ENCODE measurements at places on chromosomes 7 and 10.

- no peak for DNase-seq
Observed at GRCh38 chr10:74836877-74837276, 10.5 kb downstream of the KAT6B start.

GRCh38 chr10:23053036-23053435 is 42.3 kb upstream of the MSRB2 start:
- no peak for DNase-seq

DNA sequence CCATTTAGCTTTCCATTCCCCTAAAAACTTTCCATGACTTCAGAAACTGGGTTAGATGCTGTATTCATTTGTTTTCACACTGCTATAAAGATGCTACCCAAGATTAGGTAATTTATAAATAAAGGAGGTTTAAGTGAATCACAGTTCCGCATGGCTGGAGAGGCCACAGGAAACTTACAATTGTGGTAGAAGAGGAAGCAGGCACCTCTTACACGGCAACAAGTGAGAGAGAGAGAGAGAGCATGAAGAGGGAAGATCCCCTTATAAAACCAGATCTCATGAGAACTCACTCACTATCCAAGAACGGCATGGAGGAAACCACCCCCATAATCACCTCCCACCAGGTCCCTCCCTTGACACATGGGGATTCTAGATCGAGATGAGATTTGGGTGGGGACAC is 336.8 kb downstream of the TFEC start:
- no peak for DNase-seq

GRCh38 chr7:149772956-149773434 is 393 bp downstream of the ZNF467 start:
- DNase-seq: peak; percentile 29

DNA sequence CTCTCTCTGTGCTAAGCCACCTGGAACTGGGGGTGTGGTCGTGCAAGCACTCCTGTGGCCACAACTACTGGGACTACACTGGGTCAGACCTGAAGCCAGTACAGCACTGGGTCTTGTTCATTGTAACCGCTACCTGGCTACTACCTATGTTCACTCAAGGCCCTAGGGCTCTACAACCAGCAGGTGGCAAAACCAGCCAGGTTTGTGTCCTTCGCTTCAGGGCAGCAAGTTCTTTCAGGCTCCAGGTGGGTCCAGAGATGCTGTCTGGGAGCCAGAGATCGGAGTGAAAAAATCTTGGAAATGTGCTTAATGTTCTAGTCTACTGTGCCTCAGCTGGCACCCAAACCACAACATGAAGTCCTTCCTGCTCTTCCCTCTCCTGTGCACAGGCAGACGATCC is 171.6 kb upstream of the SORCS1 start:
- DNase-seq: no peak

DNA sequence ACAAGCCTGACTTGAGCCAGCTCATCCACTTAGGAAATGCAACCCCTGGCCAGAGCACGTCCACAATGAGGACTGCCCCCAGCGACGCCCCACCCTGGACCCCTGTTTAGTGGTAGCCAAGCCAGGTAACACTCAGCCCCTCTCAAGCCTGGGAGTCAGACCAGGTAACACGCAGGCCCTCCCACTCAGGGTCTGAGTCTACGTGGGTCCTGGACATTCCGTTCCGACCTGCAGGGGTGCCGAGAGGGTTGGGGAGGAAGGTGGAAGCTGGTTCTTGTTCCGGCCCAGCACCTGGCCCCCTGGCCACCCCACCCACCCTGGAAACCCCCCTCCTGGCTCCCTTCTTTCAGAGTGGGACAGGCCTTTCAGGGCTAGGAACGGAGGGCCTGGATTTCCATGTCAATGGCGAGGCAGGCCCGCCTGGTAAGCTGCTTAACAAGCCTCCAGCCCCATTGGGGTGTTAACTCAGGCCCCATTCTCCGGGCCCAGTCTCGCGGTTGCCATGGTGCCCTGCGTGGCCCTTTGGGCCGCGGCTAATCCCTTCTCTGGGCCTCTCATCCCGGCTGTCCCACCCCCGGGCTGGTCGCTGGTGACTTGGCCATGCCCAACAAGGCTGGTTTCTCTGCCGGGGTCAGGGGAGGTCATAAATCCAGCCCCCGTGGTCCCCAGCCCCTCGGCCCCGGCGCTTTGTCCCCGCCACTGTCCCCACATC is 19.7 kb upstream of the LFNG start:
- DNase-seq: no peak

- no peak for DNase-seq
Observed at GRCh38 chr7:118054529-118054928, 129.4 kb upstream of the LSM8 start.

DNA sequence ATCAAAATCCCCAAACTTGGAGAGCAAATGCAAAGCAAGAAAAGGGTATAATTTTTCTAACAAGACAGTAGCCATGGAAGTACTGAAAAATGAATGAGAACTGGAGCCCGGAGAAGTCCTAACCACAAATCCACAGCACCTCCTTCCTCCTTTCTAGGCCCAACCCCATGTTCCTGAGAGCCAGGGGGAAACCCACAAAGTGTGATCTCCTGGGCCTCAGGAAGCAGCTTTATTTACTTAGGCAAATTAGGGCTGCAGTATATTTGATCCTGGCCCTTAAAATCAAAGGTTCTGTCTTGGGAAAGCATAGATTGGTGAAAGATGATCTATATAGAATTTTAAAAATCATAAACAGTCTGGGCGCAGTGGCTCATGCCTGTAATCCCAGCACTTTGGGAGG is 103.0 kb downstream of the DOCK4 start:
- DNase-seq: peak; percentile 29

GRCh38 chr7:74235518-74236268 is 18.5 kb downstream of the RFC2 start:
- DNase-seq: no peak

- DNase-seq: peak; percentile 20
Observed at GRCh38 chr10:484925-485661, 204.4 kb downstream of the DIP2C start.

DNA sequence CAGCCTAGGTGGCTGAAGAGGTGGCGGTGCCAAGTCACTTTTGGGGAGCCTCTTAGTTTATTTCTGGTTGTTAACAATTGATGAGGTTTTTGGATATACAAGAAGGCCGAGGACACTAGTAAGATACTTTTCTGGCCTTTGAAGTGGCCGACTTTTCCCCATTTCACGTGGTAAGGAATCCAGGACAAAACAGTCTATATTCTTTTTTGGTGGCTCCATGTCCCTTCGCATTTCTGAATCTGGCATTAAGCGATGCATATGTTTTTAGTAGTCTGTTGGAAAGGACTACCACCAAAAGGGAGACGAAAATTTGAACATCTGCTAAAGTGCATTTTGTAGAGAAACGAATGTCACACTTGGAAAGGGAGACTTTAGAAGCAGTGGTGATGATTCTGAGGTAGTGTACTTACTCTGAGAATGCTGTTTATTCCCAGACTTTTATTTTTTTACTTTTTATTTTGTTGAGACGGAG is 1.5 kb downstream of the MLLT10 start:
- no peak for DNase-seq

- DNase-seq: no peak
Observed at GRCh38 chr10:59823111-59823510, 69.9 kb upstream of the MRLN start.

DNA sequence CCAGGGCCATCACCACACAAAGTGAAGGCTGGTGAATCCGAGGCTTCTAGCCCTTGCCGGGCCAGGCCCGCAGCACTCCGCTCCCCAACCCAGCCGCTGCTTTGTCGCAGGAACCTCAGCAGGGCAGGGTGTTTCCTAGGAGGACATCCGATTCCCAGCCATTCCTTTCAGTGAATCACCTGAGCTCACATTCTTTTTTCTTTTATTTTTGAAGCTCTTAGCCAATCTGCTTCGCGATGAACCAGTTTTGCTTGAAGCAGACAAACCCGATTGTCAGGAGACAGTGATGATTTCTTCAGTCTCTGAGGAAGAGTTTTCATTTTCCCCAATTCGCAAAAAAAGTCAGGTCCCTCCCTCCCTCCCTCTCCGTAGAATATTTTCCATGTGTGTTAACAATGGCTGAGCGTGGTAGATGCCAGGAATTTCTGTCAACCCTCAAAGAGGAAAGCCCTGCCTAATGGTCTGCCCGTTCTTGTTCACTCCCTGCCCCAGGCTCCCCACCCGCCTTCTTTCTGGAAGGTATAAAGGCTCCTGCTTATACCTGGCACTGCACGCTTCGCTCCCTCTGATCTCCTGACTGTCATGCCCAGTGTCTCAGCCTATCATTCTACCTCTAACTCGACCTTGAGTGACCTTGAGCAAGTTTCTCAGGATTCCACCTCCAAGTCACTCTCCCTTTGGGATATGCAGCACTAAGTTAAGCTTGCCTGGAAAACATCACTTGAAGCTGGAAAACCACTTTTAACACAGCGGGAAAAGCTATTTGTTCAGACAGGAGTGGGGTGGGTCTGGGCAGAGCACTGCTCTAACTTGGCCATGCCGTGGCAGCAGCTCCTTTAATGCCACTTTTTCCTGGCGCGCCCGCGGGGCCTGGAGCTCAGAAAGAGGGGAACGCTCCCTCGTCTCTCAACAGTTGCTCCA is 35.1 kb downstream of the EGFR start:
- no peak for DNase-seq

DNA sequence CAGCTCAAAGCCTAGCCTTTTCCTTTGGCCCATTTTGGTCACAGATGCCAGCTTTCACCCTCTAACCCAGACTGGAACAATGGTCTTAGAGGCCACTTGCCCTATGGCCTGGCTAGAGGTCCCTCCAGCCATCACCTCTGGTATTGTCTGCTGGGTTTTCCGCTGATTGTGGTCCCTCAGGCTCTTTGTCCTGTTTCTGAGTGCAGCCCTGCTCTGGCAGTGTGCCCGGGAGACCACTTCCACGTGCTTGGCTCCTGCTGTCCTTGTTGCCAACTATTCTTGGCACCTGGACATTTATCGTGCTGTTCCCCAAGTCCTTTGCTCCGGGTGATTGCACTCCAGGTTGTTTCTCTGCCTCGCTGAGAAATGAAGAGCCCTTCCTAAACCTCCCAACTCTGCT is 53.3 kb upstream of the FAM180A start:
- DNase-seq: no peak

DNA sequence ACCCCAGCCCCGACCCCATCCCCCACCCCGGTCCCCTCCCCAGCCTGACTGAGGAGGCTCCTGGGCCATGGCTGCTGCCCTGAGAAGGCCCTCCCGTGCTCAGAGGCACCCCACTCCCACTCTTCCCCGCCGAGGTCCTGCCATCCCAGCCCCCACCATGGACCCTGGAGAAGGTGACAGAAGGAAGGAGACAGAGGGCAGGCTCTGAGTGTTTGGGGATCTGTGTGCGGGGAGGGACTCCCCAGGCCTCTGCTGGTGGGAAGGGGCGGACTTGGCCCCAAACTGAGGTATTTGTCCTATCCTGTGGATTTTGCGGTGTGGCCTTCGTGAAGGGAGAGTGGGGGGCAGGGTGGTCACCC is 53.4 kb downstream of the PWWP2B start:
- DNase-seq: no peak

DNA sequence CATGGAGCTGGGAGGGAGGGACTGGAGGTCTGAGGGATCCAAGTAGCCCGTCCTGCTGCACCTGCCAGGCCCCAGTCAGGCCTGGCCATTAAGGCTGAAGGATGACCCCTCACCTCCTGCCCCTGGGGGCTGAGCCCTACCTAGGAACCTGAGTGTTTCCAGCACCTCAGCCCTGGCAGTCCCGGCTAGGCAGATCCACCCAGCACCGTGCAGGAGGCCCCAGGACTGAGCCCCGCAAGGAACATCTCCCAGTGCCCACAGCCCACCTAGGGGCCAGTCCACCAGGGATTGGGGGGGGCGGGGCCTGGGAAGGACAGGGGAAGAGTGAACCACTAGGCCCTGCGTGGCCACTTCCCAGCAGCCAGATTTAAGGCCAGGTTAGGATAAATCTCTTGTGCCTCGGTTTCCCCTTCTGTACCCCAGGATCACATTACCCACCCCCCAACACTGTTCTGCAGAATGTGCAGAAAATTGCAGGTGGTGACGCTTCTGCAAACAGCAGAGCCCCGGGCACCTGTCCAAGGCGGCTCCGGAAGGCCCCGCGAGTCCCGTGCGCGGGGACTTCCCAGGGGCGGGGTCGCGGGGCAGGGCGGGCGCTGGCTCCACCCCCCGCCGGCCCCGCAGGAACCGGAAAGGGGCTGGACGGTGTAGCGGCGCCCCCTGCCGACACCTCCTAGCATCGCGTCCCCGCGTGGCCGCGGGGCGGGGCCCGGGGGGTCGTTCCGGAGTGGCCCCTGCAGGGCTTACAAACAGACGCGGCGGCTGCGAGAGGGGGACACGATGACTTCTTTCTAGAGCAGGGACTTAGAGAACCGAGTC is 55.9 kb downstream of the PWWP2B start:
- peak; percentile 94 for DNase-seq

- peak; percentile 32 for DNase-seq
Observed at GRCh38 chr10:59234816-59235429, 58.5 kb downstream of the PHYHIPL start.

- DNase-seq: no peak
Observed at GRCh38 chr7:74215921-74216320, 6.1 kb downstream of the LAT2 start.

DNA sequence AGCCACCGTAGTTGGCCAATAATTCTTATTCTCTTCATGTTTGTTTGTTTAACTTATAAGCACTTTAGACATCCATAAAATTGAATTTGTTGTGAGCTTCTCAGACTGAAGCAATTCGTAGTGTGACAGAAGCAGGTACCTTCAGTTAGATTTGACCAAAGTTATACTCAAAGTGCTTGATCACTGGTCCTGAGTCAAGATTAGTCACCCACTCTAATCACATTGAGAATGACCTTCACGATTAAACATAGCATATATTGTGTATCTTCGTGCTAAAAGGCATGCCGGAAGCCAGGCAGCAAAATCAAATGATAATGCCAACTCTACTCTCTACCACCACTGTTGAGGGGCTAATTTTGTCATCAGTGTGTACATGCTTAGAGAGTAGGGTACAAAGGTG is 763.7 kb upstream of the MBL2 start:
- DNase-seq: no peak

- no peak for DNase-seq
Observed at GRCh38 chr10:18437486-18437885, 213.9 kb downstream of the NSUN6 start.

- DNase-seq: no peak
Observed at GRCh38 chr7:79376299-79377025, 77.0 kb downstream of the MAGI2 start.

DNA sequence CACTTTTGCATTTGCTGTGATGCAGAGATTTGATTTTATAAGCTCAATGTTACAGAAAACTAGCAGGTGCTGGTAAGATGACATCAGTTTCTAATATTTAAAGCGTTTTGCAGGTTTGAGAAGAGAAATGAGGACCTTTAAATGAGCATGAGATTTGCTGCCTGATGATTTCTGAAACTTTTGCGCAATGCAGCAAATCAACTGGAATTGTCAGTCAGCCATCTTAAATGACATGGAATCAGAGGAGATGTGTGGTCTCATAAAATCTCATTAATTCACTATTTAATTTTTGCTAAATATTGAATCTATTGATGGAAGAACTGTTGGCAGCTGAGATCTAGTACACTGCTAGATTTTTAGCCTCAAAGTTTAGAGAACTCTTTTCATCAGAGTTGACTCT is 3.9 kb downstream of the RBM17 start:
- DNase-seq: no peak

GRCh38 chr10:27382176-27382575 is 121.9 kb upstream of the RAB18 start:
- DNase-seq: no peak

GRCh38 chr7:73570521-73570920 is 7.9 kb downstream of the TBL2 start:
- DNase-seq: no peak

- DNase-seq: no peak
Observed at GRCh38 chr7:29377718-29378117, 183.1 kb downstream of the CHN2 start.

GRCh38 chr10:67476201-67476600 is 219.8 kb downstream of the CTNNA3 start:
- DNase-seq: no peak

GRCh38 chr7:45592230-45592991 is 18.2 kb downstream of the ADCY1 start:
- DNase-seq: peak; percentile 15
